Activated CD8-positive, alpha-beta T cell treated with anti-CD3 and anti-CD28 coated beads, Interleukin-2, amount 10 ng/mL, durations not matched to agents 7 days and 5 days (primary cell): ENCODE measurements at places on chromosomes 2 and 18. TPM values are rescaled to one million over a fixed set of nuclear protein-coding genes. Genes with fewer than 3 reads are reported as not detected.

- no peak for DNase-seq
These were observed 30.6 kb upstream of the CREB1 start for GRCh38 chr2:207499114-207499513.

GRCh38 chr18:37277804-37278203 is 287.8 kb downstream of the CELF4 start:
- DNase-seq, result no peak

KDSR gene
- total RNA-seq, result 38.2 TPM

- DNase-seq, result no peak
These were observed 64.2 kb upstream of the CAPN13 start for GRCh38 chr2:30871440-30871839.

LIMS2 gene
- total RNA-seq, result 35.3 TPM

FASTKD1 gene
- total RNA-seq, result 42.1 TPM

GRCh38 chr2:218063896-218064295 is 5.2 kb upstream of the RUFY4 start:
- DNase-seq, result no peak

DNA sequence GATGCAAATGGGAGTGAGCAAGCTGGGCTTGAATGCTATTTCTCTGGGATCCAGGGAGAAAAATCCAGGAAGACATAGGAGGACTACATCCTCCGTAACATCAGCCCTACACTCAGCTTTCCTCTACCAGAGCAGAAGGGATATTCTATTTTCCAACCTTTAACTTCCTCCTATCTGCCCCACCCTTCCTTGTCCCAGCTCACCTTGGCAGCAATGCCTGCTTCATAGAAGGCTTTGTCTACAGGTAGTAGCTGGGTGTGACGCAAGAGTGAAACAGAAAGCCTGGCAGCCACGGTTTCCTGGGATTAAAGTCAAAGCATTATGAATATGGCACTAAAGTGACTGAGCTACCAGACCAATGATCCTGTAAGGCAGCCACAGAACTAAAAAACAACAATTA is 3.9 kb downstream of the KRTCAP3 start:
- peak; percentile 60 for DNase-seq

DNA sequence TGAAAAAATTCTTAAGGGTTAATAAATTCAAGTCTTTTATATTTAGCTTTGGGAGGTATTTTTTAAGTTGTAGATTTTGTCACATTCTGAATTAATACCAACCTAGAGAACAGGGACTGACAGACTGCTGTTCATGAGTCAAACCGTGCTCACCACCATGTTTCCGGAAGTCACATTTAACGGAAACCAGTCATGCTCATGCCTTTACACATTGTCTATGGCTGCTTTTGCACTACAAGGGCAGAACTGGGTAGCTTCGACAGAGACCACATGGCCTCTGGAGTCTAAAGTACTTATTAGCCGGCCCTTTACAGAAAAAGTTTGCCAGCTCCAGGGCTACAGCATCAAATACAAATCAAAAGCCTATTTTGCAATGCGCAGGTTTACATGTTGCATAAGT is 33.3 kb downstream of the LONRF2 start:
- no peak for DNase-seq

DNA sequence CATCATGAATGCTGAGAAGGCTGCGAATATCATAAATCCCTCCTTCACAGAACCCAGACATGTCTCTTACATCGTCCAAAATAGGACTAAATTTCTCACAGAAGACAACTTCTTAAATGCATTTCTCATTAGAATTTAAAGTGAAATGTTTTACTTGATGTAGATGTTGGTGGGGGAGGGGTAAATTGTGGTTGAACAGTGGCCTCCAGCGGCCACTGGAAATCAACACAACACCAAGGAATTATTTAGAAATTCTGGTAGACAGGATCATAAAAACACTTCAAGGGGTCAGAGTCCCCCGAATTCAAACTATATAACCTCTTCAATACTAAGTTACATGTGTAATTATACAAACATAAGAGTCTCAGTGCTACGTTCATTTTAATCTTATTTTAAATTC is 135.9 kb downstream of the ABCA12 start:
- DNase-seq, result no peak

GCA gene
- total RNA-seq, result 13.7 TPM

GRCh38 chr18:47750889-47751423 is 179.5 kb downstream of the SMAD2 start:
- DNase-seq, result no peak

DNA sequence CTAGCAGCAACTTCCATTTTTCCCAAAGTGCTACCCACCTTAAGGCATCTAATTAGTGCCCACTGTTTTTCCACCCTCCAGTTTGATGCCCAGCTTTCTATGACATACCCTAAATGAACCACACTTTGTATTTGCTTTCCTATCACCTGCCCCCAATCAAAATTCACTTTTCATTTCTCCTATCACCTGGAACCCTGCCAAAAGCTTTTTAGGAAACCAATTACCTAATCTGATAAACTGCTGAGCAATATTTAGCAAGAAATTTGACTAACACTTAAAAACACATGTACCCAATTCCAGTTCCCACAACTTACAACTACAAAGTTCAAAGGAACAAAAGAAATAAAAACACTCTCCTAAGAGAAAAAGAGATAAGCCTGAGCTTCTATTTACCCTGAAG is 71.7 kb downstream of the IKZF2 start:
- no peak for DNase-seq

DNAJC5G gene
- total RNA-seq, result not detected

CXCR1 gene
- 0.53 TPM for total RNA-seq
